ENCODE measurements at places on chromosomes 7 and 10. TPM values are rescaled to one million over a fixed set of nuclear protein-coding genes. Genes with fewer than 3 reads are reported as not detected.

DNA sequence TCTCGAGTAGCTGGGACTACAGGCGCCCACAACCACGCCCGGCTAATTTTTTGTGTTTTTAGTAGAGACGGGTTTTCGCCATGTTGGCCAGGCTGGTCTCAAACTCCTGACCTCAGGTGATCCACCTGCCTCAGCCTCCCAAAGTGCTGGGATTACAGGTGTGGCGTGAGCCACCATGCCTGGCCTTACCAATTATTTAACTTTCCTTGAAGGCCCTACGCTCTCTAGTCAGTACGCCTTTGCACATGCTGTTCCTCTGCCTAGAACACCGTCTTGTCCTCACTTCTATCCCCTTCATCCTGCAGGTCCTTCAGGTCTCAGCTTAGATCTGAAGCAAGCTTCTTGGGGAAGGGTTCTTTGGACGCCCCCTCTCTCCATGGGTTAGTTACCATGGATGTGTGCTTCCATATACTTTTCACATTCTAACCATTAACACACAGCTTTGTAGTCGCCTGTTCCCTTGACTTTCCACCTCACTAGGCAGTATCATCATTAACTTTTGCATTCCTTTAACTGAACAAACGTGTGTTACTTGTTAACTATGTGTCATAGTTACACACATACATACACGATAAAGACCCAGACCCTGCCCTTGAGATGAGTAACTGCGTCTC is 592 bp upstream of the ATP6V1F start:
- DNase-seq = no peak

DNA sequence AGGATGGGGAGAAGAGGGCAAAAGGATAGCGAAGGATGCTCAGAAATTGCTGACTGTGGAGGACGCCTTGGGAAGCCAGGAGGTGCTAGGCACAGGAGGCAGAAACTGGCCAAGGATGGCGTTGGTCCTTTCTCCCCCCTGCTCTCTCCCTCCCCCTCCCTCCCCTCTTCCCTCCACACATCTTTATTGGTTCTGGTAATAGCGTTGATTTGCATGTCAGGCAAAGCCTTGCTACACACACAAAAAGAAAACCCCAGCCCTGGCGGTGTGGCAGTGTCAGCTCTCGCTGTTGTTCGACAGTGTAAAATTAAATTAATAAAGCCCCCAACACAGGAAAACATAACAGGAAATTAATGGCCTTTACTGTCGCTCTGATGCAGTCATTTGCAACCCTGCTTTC is 47.2 kb downstream of the PAX2 start:
- DNase-seq = no peak

DNA sequence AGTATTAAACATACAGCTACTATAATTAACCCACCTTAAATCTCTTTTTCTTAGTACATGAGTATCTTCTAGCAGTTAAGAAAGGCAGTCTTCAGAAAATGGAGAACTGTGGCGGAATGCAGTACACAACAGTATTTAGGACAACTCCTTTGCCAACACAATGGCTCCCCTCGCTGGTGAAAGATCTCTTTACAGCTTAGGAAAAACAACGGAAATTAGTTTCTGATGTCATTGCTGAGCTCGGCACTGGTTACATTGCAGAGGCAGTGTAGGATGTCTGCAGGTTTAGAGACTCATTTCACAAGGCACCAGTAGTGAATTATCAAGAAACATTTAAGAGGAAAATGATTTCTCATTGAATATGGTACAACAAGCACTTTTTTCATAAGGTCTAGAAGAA is 43.4 kb downstream of the GLRX3 start:
- no peak for DNase-seq

GRCh38 chr10:69472544-69472943 is 21.3 kb downstream of the TSPAN15 start:
- no peak for DNase-seq

GRCh38 chr10:639001-639750 is 50.3 kb downstream of the DIP2C start:
- no peak for DNase-seq

DNA sequence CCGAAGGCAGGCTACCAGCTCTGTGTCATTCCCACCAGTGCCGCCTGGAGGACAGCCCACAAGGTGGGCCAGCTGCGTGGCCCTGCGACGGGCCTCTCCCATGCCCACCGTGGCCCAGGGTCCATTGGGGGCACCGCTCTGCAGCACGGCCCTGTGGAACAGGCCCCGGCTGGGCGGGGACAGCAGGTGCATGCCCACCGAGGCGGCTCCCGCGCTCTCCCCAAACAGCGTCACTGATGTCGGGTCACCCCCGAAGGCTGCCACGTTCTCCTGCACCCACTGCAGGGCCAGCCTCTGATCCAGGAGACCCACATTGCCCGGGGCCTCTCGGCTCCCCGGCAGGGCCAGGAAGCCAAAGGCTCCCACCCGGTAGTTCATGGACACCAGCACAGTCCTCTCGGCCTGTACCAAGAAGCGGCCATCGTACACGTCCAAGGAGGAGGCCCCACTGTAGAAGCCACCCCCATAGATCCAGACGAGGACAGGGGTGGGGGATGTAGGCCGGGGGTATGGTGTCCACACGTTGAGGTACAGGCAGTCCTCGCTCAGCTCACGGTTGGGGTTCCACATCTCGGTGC is 2.3 kb downstream of the ACHE start:
- no peak for DNase-seq

DNA sequence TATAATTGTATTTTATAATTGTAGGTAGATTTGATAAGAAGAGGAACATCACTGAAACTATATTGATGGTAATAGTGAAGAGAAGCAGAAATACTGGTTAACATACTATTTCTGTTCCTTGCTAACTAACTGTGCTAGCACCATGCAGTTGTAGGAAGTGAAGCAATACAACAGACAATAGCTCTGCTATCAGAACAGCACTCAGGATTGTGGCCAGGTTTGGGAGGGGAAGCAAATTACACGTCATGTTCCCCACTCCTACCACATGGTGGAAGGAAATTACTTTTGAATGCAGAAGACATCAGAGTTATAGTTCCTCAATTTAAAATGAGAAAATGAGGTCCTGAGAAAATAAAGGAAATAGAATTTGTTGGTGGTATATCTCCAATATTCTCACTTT is 151.1 kb downstream of the DGKB start:
- DNase-seq = no peak

DNA sequence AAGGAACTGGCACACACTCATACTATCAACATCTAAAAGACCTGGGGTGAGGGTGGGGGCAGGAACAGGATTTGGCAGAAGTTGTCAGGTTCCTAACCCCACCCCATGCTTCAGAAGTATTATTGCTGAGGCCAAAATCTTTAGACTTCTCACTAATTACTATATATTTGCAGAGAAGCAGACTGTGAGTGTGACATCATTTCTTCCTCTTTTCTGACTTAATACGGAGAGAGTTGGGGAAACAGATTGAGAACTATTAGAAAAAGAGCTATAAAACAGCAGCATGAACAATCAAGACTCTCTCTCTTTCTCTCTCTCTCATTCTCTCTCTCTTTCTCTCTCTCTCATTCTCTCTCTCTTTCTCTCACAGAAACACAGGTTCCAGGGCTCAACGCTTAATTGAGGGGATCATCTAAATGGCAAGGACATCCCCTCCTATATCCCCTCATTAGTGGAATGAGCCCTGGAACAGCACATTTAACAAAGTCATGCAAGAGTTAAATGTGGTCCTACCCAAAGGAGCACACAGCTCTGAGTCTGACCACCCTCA is 94.8 kb downstream of the KCNMA1 start:
- DNase-seq = no peak

- no peak for DNase-seq
Measured at GRCh38 chr10:83943920-83944319, 195.4 kb upstream of the GHITM start.

DNA sequence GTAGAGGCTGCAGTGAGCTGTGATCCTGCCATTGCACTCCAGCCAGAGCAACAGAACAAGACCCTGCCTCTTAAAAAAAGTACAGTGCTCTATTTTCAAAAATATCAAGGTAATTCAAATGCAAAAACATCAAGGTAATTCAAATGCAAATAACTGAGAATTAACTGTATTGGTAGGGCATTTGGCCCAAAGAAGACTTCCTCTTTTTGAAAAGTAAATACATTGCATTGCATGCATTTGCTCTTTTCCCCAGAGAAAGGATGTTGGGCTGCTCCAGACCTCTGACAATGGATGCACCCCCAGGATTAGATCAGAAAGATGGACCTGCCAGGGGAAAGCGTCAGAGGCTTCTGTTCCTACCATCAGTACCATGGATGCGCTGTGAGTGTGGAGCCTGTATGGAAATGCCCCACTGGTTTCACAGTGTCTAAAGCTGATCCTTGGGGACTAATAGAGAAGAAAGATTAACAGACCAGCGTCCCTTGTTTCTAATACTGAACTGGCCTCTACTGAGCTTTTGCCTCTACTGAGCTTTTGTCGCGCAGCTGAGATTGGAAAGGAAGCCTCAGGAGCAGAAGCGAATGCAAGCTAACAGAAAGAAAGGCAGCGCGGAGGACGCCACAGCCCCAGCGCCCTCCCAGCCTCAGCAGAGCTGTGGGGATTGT is 93.5 kb upstream of the LYZL2 start:
- no peak for DNase-seq

- no peak for DNase-seq
Measured at GRCh38 chr7:37289781-37290180, 158.9 kb downstream of the ELMO1 start.

Gene GIMAP8
- 11.4 TPM for total RNA-seq

DNA sequence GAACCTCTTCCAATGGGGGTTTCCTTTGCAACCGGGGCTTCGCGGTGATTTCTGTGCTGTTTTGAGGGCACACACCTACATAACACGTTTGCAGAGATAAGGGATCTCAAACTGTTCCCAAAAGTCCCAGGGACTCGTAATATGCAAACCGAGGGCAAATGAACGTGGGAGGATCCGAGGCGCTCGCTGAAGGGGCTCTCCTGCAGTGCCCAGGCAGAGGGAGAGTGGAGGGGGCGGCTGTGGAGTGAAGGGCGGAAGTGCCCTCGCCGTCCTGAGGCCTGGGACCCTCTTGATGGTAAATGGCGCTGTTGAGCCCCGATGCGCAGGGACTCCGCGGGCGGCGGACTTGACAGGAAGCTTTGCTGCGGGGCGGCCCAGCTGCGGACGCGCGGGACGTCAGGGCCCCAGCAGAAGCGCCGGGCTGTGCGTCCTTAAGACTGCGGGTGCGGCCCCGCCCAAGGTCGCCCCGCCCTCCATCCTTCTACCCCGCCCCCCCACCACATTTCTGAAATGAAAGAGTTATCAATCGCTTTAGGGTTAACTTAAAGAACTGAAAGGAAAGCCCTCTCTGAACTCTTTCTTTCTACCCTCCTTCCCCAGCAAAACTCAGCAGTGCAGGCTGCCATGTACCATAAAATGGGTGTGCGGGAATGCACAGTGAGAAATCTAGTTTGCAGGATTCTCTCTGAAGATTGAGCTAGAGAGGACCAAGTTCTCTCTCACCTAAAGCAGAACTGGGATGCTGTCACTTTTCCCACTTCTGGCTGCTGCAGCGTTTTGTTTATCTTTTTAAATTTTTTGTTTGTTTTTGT is 151.8 kb upstream of the YAE1 start:
- peak; percentile 23 for DNase-seq

DNA sequence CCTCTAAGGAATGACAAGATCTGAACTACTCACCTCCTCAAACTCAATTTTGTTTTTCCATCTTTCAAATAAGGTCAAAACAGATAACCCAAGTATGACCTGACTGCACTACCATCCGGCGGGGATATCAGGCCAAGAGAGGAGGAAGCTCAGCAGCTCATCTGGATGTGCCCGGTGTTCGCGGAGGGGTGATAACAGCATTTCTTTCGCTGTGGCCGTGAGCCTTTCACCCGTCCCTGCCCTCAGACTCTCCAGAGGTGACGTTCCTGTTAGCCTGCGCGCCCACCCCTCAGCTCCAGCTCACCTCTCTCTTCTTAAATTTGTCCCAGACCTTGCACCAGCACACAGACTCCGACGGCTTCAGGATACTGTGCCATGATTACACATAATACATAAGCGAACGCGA is 526 bp downstream of the ZNF248 start:
- DNase-seq = peak; percentile 22

Gene FGFR2
- total RNA-seq = 135 TPM

Gene SEMA3E
- 19.8 TPM for total RNA-seq

DNA sequence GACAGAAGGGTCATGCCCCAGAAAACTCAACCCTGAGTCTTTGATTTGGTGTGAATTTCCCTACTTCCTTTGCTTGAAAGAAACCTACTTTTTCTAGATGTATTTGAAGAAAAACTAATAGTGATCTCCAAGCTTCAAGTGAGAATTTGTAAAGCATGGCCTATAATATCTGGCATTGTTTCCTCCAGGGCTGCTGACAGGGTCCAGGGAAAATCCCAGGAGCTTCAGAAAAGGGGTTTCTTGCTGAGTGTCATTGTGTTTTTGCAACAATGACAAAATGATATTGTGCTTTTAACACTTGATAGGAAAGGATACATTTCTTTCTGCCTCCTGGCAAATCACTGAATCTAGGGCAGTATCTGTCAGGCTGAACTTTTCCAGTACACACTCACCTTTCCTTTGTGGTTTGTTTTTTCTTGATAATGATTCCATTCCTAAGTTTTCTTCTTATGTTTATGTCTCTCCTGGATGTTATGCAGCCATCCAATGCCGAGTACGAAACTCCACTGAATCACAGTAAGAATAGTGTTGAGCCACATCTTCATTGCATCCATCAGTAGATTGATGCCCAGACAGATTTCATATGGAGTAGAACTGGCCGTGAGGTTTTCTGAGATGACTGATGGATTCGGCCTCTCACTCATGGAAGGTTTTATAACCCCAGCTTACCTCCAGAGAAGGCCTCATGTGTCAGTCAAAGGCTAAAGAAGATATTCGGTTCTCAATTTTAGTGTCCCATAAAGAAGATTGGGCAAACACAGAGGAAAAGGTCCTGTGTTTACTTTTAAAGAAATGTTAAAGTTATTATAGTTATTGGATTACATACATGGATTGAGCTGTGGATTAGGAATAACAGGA is 76.9 kb upstream of the STEAP1B start:
- DNase-seq = no peak

Gene TMEM60
- total RNA-seq = 12.2 TPM

GRCh38 chr7:150997075-150997511 is 6.3 kb downstream of the NOS3 start:
- DNase-seq = no peak

DNA sequence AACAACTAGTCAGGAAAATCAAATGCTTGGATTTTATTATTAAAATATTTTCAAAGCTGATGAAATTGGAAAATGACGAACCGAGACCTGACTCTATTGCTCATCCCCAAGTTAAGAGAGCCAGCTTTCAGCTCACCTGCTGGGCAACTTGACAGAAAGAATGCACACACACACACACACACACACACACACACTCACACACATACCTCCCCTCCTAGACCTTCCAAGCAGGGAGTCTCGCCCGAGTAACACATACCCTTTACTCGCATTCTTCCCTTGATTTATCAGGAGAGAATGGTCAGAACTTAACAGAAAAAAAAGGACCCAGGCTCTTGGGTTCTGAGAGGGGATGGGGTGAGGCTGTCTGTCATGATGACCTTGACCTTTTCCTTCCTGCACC is 19.1 kb downstream of the GPRIN2 start:
- no peak for DNase-seq

Gene PDZD7
- total RNA-seq = 5.3 TPM

GRCh38 chr10:52217531-52217930 is 96.5 kb upstream of the DKK1 start:
- DNase-seq = no peak

Measured in mucosa of gallbladder (tissue), 1 donor.